ENCODE measurements at places on chromosomes 4 and X.

- DNase-seq = peak; percentile 83
These were observed 58.0 kb downstream of the ENPEP start for GRCh38 chr4:110533940-110534339.

- no peak for DNase-seq
These were observed 45.3 kb downstream of the SLC9A6 start for GRCh38 chrX:136030303-136031191.

- no peak for DNase-seq
These were observed 1025.0 kb upstream of the PCDH10 start for GRCh38 chr4:132123870-132124623.

DNA sequence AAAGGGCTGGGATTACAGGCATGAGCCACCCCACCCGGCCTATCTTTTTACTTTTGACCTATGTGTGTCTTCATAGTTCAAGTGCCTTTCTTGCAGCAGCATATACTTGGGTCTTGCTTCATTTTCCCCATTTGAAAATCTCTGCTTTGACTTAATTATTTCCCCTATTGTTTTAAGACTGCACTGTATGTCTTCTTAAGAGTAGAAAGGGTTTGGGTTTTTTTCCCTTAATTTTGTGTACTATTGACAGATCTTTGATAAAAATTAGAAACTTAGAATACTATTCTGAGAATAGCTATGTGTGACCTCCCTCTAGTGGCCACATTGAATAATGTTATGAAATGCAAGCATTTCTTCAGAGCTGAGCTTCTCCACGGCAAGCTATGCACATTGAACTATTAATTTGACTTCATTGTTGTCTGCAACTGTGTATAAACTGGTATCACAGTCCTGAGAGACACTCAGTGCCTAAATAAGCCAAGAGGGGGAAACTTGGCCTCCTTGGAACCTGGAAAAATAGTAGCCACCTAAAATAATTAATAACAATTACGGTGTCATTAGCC, 8.7 kb upstream of the SLC25A4 start:
- DNase-seq = no peak
